Activated effector memory CD4-positive, alpha-beta T cell treated with anti-CD3 and anti-CD28 coated beads, Interleukin-2, amount 50 U/mL, for 16 hours (primary cell): ENCODE measurements at places on chromosomes 2 and 18.

GRCh38 chr2:201174687-201175086 is 8.3 kb upstream of the CASP10 start:
- no peak for DNase-seq

GRCh38 chr2:164803776-164804466 is 37.7 kb downstream of the COBLL1 start:
- no peak for DNase-seq

- peak; percentile 70 for DNase-seq
Observed at GRCh38 chr2:216082805-216083204, 1.1 kb downstream of the TMEM169 start.

GRCh38 chr2:197915548-197916265 is 111.3 kb downstream of the PLCL1 start:
- DNase-seq: no peak

DNA sequence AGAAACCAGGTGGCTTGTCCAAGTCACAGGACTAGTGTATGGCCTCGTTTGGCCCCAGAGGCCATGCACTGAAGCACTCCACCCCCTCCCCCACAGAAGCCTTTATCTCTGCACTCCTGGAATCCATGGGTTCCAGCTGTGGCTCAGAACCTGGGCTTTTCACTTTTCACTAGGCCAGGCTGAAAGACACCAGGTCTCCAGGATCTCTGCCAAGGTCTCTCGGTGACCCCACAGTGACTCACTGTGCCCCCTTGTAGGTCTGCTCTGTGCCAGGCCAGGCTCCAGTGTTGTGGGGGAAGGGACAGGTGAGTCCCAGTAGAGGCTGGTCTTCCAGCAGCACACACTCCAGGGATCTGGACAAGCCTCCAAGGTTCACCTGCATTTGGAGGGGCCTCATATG is 31.0 kb upstream of the GLI2 start:
- DNase-seq: peak; percentile 25

DNA sequence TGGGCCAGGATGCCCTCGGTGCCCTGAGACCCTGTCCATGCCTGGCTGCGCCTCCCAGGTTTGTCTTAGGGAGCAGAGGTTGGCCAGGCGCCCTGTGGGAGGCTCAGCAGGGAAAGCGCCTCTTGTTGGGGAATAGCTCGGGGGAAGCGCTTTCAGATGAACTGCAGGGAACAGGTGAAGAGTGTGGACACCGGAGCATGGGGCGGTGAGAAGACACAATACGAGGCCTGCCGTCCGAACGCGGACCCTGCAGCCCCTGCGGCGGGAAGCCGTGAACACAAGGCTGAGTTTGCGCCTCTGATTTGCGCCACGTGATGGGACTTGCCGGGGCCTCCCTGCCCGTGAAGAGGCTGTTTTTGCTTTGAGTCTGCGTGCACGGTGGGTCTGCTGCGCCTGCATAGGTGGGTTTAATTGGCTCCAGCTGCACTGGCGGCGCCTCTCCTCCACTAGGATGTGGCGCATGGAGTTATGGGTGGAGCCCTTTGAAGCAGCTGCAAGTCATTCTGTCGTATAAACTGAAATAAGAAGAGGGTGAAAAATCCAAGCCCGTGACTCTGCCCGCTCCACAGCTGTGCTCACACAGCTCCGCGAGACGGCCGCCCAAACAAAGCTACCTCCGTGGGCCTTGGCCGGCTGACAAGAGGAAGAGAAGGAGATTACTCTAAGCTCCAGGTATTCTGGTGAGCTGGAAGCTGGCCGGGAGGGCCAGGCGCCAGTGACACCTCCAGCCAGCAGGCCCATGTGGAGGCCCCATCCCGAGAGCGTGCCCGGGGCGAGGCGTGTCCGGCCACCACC is 103.5 kb upstream of the CTDP1 start:
- DNase-seq: peak; percentile 61

DNA sequence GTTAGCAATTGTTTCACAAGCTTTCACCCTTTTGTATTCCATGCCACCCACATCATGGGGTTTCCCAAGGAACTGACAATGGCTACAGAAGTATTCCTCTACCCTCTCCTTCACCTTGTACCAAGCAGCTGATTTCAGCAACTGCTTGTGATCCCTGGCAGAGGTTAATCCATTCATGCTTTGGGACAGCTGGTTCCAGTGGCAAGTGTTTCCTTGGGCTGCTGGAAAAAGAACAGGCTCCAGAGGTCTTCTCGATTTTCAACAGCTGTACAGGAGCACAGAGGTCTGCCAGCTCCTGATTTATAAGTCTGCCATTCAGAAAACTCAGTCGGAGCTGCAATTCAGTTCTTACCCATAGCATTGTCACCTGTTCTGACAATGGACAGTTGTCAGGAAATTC is 239.2 kb upstream of the CWC22 start:
- DNase-seq: no peak
